ENCODE measurements at places on chromosomes 2 and 18.

DNA sequence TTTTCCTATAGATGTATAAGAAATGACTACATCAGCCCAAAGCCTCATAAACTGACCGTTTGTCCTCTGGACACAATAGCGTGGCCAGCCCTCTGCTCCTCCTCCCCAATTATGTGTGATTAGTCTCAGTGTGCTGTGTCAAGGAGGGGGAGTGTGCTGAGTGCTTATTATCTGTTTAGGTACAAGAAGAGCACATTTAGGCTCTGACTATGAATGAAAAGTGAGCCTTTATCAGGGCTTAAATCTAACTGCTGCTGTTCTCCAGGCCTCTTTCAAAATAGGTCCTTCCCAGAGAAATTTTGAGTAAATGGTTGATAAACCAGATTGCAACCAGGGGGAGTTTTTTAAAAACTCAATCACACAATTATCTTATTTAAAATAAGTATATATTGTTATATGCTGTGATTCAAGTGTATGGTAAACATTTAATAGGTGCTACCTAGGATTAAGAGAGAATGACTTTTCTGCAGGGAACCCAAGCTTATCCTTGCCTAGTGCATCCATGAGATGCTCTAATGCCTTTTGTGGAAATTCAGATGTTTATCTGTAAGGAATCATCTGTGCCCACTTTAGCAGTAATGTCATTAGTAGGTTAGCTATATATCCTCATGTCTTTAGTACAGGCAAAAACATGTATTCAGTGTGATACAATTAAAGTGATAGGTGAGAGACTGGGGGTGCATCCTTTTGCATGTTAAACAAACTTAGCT, 168.7 kb upstream of the SIX3 start:
- DNase-seq = no peak

DNA sequence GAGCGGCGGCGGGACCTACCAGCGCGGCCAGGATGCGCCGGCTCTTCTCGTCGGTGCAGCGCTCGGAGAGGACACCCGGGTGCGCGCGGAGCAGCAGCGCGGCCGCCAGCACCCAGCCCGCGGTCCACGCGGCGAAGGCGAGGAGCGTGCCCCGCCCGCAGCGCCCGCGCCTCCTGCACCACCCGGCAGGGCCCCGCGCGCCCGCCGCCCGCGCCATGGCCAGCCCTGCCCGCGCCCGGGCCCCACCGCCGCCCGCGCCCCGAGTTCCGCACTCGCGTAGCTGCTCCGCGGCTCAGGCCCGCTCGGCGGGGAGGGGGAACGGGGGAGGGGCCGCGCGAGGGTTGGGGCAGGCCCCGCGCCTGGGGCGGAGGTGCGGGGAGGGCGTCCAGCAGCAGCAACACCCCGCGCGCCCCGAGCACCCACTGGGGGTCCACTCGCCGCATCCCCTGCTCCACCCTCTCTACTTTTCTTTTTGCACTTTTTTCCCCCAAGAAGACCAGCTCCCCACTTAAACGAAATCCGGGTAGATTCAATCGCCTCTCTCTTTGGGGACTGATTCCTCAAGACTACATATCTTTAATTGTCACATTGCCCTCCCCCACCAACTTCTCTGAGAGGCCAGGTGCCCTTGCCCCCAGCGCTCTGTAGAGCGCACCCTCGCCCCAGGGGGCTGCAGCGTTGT, at the start of gene DIPK1C:
DIPK1C (minus strand) TSS at position 266 of the 682 bp plus-strand sequence; CDS start at position 217, 49 bp downstream.
- no peak for DNase-seq

DNA sequence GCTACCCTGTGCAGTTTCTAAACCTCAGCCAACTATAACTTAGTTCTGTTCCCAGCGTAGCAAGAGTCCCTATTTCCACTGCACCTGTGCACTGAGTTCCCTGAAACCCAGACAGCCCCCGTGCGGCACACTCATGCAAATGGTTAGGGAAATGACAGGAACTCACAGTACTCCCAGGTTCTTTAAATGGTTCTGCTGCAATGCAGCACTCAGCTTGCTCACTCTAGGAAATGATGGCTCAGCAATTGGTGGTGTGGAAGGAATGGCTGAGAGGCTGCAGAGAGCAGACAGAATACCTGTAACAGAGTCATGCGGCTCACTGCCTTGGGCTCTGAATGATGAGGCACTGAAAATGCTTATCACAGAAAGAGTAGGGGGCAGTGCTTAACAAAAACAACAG, 143.0 kb downstream of the RAD51AP2 start:
- no peak for DNase-seq

GRCh38 chr2:101223814-101224231, 28.9 kb upstream of the CNOT11 start:
- DNase-seq = peak; percentile 56

GRCh38 chr2:130806370-130806769, 30.3 kb upstream of the ARHGEF4 start:
- no peak for DNase-seq

DNA sequence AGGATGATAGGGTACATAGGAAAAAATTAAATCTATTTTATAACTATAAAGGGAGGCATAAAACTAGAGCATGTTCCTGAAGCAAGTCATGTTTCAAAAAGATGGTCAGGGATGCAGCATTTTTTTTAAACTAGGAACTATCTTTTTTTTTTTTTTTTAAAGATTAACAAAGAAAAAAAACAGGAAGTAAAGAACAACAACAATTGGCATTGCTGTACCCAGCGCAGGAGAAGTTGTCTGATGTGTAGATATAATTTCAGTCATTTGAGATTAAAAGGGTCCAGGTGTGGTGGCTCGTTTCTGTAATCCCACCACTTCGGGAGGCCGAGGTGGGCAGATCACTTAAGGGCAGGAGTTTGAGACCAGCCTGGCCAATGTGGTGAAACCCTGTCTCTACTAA, 41.5 kb downstream of the PMAIP1 start:
- no peak for DNase-seq

DNA sequence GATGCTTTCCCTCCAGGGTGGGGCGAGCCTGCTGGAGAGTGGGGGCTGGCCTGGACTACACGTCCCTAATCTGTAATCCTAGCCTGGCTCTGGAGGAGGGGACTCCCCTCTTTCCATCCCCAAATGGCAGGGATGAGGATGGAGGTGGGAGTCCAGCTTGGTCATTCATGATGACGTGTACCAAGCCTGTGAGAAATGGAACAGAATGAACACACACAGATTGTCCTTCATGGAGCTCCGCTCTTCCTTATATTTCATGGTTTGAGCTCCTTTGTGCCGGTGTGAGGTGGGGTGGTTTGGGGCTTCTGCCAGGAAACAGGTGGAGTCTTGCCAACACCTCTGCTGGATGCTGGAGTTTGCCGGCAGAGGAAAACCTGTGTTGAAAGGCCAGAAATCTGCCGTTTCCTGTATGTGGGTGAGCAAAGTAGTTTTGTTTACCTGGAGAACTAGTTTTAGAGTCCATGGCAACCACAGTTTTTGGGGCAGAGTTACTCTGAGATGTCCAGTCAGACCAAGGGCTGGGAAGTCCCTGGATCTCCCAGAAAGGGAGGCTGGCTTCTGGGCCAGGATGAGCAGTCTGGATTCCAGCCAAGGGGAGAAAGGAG, 417.6 kb upstream of the MEX3C start:
- no peak for DNase-seq

GRCh38 chr2:192499476-192499875, 304.7 kb upstream of the TMEFF2 start:
- no peak for DNase-seq

- no peak for DNase-seq
Observed at GRCh38 chr2:71608034-71608433, 154.7 kb downstream of the DYSF start.

DNA sequence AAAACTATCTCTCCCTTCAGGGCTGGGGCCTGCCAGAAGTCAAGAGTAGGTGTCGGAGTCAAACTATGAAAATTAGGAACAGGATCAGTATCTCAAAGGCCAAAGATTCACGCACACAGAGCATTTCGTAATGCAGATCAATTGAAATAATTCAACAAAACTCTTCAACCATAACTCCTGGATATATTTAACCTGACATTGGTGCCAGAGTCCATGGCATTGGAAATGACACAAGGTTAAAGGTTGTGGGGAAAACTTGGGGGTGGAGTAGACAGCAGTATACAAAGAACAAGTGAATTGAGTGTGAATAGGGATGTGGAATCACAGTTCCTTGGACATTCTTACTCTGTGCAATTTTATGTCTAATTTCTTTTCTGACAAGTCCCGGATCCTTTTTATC, 788.0 kb upstream of the GYPC start:
- DNase-seq = no peak

Measured in fibroblast of skin of right quadriceps (primary cell).